DMS 273 treated with DMSO at 0.1 percent for 48 hours (cell line): ENCODE measurements at places on chromosomes 6 and 20.

DNA sequence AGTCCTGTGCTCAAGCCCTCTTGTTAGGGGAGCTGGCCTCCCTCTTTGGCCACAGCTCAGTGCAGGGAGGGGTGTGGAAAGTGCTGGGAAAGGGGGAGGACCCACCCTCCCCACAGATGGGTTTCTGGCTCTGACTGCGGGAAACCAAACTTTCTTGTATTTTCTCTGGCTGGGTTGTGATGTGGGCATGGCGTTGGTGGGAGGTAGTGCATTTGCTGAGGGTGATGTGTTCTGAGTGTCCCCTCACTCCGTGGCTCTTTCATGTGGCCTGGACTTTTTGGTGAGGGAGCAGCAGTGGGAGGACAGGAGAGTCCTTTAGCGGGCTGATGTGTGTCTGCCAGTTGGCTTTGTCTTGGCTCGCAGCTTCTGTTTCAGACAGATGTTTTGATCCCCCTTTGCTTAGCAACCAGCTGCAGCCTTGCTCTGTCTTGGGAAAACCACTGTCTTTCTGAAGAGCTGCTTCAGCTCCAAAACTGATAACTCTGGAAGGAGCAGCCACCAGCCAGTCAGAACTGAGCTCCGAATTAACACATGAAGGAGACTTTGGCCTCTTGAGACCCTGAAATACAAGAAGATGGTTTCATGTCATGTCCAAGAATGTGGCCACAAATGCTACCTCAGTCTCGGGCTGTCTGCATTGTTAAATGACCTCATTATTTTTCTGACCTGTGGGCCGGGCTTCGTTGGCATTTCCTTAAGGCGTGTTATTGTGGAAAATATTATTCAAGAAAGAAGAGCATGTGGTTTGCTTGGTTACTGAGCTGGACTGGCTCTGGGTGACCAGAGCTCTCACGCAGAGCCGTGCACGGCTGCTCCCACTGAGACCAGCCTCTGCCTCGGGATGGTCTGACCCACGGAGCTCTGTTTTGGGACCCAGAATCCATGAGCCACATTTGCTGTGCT, 21.5 kb downstream of the SYNJ2 start:
- DNase-seq, result no peak

GRCh38 chr6:91697010-91697695, 1110.3 kb upstream of the MAP3K7 start:
- no peak for DNase-seq

DNA sequence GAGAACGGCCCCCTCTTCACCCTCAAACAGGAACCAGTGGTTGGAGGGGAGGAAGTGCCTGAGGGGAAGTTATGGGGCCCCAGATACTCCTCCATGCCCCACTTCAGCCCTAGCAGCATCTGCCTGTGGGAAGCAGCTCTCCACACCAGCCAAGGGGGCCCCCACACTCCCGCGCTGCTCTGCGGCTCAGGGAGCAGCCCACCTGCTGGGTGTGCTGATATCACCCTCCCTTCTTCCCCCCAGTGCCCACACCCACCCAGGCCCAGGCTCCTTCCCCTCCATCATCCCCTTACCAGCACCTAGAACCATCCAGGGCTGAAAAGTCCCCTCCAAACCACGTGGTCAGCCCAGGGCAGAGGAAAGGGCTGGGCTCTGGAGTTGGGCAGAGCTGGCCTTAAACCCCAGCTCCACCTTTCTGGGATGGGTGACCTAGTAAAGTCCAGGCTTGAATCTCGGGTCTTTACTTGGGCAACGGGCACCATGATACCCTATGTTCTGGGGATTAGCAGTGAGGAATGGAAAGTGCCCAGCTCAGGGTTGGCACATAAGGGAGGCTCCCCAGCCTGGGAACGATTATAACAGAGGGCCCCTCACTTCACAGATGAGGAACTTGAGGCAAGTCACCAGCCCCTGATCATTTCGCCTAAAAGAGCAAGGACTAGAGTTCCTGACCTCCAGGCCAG, 663 bp downstream of the LST1 start:
- no peak for DNase-seq

DNA sequence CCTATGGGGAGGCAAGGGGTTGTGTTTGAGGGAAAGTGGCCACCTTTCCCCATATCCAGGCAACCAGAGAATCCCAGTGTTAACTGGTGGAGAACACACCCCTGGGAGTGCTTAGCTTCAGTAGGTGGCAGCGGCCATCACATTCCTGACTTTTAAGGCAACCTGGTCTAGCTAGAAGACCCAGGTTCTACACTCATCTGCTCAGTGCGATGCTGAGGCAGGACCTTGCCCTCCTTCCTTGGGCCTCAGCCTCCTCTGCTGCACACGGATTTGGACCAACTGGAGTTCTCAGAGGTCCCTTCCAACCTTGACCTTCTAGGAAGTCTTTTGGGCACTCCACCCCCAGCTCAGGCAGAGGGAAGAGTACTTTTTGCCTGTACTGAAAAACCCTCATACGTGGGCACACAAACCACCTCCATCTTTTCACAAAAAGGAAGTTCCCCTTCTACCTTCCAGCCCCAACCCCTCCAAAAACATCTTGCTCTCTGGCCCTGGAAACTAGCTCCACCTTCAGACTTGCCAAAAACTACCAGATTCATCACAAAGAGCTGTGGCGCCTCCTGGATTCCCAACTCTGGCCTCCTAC, 2.9 kb downstream of the CCND3 start:
- DNase-seq, result no peak

DNA sequence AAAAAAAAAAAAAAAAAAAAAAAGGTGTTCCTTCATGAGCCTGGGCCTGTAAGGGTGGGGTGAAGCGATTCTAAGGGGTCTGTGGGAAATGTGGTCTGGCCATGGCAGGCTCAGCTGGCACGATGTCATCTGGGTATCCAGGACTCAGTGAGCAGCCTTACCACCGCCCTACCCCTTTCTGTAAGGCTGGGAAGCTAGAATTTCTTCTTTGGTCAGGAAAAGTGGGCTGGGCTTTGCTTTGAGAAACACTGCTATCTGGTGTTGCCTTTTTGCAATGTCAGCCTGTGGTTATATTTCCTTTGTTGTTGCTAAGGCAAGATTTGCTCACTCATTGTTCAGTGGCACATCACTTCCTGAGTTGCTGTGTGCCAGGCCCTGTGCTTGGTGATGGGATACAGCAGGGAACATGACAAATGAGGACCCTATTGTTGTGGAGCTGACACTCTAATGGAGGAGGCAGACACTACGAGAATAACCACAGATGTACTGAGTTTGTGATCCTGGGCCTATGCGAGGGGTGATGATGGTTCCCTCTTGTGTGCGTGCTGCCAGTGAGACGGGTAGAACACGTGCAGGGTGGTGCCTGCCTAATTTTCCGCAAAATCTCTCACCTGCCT, 45.9 kb upstream of the ZNFX1 start:
- DNase-seq, result peak; percentile 26
